Urothelium cell line (cell line): ENCODE measurements at places on chromosomes 2 and 18.

DNA sequence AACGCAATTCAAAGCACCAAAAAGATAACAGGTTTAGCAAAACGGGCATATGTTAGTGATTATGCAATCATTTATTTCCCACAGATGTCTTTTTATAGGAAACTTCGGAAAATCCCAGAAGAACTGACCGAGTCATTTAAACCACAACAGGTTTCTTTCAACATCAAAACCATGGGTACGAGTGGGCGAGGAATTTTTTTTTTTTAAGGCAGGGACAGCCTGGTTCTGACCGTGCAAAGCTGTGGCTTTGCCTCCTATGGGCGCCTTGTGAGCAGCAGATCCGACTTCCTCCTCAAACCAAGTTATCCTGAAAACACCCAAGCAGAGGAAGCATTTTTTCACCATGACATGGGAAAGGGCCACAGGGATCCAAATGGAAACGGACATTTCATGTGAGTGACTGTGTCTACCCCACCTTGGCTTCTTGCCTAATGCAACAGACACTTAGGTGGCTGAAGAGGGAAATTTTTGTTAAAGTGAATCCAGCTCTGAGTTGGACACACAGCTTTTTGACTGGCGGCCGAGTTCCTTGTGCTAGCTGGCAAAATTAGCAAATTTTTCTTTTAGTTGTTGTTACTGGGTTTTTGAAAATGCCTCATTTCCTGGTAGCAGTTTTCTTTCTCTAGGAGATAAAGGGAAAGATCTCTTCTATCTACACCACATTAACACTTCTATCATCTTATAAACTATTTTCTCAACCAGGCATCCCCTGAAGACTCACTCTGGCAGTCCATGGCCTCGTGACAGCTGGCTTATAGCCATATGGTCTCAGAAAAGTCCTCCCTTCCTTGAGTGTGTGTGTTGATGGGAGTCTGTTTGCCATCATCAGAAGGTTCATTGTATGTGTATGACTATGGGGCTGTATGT lies 487.4 kb upstream of the ZEB2 start:
- peak; percentile 65 for DNase-seq

DNA sequence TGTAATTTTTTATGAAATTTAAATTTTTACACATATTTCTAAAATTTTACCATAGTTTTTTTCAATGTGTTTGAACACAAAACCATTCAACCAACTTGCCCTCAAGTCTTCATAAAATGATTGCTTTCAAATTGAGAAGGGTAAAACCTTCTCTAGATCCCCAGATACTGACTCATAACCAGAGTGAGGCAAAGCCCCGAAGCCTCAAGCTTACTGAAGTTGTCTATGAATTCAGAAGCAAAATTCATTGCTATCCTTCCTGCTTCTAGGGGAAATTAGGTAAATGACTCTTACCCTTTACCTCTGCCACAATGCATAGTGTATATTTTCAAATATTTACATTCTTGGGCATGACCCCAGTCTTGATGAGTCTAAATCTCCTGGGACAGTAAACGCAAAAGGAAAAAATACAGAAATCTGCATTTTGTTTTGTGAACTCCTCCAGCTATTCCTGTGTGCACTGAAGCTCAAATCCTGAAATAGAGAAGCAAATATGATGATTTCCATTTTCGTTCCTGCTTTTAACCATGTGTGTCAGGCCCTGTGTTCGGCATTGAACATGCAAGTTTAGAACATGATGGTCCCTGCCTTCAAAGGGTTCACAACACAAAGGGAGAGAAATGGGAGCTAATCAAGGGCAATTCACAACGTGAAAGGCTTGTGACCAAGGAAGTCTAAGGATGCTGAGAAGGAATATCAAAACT lies 246.3 kb downstream of the SUCLG1 start:
- no peak for DNase-seq

DNA sequence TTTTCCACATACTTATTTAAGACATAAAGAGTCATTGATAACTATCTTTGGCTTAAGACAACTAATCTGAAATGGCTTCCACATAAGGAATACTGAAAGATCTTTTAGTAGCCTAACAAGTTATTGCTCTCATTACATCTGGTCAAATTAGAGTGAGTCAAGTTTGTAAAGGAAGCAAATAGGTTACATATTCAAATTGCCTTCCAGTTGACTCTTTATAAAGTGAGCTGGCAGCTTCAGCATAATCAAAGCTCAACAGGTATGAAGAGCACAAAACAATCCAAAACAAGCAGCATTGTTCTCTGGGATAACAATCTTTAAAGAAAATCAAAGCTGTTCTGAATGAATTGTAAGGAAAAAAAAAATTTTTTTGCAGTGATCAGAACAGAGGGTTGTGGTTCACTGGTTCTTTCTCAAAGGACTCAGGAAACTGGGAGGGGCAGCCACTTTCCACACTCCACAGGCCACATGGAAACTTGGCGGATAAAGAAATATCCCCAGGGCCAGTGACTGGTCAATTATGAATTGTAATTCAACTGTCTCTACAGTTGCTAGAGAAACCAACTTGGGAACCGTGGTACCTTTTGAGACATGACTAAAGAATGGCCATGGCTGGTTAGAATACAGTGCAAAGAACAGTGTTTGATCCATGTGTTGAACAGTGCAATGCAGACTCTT lies 369.3 kb upstream of the KCNH7 start:
- DNase-seq, result no peak

- peak; percentile 89 for DNase-seq
Measured at GRCh38 chr2:100610381-100610831, 47.6 kb downstream of the PDCL3 start.

DNA sequence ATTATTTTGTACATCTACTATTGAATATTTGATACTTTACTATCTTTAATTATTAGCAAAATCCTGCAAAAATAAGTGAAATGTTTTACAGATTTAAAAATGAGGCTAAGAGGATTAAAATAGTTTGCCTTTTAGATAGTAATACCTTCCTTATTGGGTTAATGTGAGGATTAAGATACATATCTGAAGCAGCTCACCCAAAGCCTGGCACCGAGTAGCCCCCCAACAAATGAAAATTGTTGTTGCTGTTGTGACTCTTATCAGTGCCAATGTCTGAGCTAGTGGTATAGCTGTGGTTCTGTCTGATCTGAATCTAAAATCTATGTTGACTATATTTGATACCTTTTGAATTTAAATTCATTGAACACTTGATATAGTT lies 34.6 kb downstream of the GULP1 start:
- no peak for DNase-seq

GRCh38 chr2:234242459-234242836 lies 191.9 kb downstream of the SPP2 start:
- no peak for DNase-seq

DNA sequence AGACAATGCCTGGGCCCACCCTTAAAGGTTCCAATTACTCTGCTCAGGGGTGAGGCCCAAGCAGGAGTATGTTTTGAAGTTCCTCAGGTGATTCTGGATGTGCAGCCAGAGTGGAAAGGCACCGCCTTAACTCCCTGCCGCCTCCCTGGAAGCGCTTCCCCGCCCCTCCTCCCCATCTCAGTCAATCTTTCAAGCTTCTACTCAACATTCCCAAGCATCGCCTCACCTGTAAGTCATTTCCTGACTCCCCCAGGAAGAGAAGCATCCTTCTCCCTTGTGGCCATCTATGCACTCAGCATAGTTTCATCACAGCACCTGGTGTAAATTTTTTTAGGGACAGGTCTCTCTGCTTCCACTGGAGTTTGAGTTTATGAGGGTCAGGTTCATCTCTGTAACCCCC lies 67.5 kb downstream of the MYL12B start:
- DNase-seq, result no peak

DNA sequence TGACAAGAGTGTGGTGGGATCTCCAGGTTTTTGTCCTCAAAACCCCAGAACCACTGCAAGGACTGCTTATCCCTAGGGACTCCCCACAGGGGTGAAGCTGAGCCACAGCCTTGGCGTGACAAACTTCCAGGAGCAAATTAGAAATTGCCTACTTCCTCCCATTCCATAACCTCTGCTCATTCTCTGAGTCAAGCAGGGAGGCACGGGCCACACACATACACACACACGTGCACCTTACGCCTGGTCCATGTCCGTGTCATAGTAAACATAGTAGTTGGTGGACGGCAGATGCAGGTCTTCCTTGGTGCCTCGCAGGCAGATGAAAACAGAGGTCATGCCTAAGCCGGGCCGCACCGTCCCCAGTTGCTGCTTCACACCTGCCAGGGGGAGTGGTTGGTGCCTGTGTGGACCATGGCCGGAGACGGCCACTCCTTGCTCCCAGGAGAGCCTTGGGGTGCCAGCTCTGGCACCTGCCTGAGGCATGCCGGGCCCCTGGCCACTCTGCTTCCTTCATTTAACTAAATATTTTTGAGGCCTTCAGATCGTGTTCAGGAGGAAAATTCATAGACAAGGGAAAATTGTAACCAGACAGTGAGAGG lies 9.9 kb downstream of the RETSAT start:
- DNase-seq, result no peak

DNA sequence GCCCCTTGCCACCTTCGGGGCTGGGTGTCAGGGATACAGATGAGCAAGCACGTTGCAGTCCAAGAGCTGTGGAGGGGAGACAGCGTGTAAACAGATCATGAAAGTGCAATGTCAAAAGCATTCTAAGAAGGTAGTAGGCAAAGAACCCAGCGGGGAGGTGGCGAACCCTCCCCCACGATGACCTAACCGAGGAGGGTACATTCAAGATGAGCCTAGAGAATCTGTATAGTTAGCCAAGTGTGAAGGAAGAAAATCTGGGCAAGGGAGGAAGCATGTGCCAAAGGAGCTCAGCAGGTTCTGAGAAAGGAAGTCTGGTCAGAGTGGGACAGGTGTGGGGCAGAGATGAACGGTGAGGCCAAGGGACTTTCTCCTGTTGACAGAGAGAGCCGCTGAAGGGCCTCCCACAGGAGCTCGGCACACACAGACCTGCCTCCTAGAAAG lies 106.9 kb downstream of the SP3 start:
- DNase-seq, result no peak

GRCh38 chr2:197800091-197800490 lies 4.3 kb upstream of the PLCL1 start:
- DNase-seq, result no peak

DNA sequence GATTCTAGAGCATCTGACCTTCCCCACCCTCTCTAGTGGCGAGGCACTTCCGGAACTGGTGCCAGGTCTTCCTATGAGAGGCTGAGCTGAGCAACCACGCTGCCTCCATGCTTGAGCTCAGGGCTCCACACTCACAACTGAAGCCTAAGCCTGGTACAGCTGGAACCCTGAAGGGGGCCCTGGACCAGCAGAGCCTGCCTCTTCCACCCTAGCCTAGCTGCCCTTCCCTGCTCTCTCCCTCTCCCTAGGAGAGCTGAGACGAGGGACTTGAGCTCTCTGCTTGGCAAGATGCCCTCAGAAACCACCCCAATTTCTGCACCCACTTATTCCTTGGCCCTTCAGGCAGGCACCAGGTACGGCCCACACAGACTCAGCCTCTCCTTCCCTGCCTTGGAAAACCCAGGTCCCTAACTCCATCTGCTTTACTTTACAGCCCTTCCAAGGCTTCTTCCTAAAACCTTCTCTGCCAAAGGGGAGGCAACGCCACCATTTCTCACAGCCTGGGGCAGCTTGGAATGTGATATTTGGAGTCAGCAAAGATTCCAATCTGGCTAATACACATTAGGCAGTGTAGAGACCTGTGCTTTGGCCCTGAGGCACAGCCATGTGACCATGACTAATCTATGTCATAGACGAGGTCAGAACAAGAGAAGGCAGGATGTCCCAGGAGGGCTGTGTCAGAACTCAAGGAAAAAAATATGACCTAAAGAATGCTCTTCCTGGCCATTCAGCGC lies 18.8 kb downstream of the COX7A2L start:
- peak; percentile 80 for DNase-seq

DNA sequence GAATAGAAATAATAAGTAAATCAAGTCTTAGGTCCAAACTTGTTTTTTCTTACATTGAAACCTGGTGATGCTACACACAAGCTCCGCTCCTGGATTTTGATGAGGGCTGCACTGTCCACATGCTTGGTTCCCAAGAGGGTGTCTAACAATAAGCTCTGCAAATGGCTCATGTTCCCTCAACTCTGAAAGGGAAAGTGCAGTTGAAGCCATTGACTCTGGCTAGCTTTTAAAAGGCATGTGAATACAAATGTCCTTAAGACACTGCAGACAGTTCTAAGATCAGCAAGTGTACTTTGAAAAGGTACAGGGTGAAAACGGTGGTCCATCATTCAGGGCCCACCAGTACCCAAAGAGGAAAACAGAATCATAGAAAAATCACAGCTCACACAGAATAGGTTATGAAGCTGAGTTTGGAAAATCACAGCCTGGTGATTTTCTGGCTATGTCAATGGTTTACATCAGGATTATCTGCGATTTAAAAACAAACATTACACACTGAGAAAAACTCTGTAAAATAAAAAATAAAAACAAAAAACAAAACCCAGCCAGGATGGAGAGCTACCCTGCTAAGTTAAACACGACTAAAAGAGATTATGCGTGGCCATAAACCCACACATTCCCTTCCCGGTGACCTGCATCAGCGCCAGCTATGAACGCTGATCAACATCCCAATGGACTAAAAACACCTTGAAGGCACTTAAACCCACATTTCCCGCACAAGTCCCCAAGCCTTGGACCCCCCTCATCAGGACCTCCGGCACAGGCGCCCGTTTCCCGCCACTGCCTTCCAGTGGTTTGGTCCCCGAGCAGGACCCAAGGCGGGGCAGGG lies 554 bp downstream of the PFN4 start:
- DNase-seq, result no peak

DNA sequence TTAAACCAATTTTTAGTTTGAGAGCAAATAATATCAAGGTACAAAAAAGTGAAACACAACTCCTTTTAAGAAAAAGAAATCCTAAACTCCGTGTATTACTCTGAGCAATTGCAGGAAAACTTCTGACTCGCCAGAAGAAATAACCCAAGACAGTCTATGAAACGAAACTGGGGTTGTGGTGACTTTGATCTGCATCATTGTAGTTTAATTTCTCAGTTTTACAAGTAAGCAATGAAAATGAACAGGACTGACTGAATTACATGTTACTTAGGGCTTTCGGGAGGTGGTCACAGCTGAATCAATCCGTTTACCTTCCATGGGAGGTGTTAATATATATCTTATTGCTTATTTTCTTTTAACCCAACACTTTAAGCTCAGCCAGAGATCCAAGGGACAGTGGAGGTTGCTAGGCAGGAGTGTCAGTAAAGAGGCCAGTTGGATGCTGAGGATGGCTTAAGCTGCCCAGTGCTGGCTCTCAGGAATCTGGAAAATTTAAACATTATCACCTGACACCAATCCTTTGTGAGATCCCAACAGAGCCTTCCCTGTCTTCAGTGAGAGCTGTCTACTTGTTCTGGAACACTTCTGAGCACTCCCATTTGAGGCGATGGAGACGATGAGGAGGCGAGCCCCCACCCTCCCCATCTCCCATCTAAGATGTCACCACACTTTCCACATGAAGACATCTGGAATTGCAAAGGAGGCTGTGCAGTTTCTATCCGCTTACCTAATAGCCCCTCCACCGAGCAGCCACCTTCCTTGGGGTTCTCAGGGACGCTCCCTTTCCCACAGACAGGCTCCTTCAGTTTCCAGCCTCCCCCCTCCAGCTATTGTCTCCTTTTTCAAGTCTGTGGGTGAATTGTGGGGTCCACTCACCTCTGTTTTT lies 3.6 kb upstream of the RAB31 start:
- no peak for DNase-seq
